ENCODE measurements at places on chromosomes 5 and 9.

DNA sequence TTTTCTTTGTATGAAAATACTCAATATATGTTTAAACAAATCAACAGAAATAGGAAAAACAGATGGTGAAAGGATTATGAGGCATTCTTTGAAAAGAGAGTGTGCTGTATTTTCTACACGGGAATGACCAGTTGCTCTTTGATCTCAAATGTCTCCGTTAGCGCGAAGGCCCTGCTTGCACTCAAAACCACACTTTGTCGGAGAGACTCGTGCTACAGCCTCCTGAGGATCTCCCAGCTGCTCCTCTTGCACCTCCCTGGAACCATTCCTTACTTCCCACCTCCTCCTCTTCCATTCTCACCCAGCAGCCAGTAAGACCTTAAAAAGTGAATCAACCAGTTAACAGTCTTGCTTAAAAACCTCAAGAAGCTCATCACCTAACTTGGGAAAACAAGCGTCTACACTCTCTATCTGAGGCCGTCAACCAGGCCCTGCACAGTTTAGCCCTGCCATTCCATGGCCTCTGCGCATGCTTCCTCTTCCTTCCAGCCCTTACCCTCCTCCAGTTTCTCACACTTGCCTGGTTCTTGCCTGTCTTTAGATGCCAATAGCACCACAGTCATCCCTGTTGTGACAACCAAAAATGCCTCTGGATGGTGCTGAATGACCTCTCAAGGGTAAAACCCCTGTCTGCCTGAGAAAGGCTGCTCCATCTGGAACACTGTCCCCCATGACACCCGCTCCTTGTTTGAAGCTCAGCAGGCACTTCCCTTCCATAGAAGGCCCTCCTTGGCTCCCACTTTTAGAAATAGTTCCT, 594.7 kb upstream of the WWC1 start:
- DNase-seq: no peak

DNA sequence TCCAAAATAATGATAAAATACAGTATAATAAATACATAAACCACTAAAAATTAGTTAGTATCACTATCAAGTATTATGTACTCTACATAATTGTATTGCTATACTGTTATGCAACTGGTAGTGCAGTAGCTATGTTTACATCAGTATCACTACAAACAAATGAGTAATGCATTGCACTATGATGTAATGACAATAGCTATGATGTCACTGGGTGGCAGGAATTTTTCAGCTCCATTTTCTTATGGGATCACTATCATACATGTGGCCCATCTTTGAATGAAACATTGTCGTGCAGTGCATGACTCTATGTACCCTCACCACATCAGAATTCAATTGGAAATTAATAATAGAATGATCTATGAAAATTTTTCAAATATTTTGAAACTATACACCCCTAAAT, 201.3 kb downstream of the MPDZ start:
- DNase-seq: no peak

GRCh38 chr5:136062366-136063274, 33.8 kb downstream of the TGFBI start:
- DNase-seq: peak; percentile 7

GRCh38 chr5:142794537-142794936, 24.4 kb downstream of the ARHGAP26 start:
- no peak for DNase-seq

- no peak for DNase-seq
Observed at GRCh38 chr5:62288118-62288517, 17.9 kb upstream of the KIF2A start.

DNA sequence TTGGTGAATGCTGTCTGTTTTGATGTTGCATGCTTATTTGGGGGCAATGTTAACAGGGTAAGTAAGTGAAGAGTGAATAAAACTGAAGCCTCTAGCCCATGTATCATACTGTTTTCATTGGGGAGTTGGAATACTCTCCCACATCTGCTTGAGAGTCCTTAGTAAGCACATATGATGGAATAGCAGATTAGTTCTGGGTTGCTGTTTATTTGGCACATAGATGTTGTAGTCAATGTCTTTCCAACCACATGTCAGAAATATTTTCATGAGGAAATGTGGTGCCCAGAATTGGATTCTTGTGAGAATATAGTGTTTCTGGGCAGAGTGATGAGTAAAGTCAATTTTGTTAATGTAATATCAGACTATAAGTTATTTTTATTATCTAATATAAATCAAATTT, 611.7 kb upstream of the FTMT start:
- DNase-seq: no peak

GRCh38 chr9:19030899-19031298, 2.1 kb downstream of the SAXO1 start:
- no peak for DNase-seq

DNA sequence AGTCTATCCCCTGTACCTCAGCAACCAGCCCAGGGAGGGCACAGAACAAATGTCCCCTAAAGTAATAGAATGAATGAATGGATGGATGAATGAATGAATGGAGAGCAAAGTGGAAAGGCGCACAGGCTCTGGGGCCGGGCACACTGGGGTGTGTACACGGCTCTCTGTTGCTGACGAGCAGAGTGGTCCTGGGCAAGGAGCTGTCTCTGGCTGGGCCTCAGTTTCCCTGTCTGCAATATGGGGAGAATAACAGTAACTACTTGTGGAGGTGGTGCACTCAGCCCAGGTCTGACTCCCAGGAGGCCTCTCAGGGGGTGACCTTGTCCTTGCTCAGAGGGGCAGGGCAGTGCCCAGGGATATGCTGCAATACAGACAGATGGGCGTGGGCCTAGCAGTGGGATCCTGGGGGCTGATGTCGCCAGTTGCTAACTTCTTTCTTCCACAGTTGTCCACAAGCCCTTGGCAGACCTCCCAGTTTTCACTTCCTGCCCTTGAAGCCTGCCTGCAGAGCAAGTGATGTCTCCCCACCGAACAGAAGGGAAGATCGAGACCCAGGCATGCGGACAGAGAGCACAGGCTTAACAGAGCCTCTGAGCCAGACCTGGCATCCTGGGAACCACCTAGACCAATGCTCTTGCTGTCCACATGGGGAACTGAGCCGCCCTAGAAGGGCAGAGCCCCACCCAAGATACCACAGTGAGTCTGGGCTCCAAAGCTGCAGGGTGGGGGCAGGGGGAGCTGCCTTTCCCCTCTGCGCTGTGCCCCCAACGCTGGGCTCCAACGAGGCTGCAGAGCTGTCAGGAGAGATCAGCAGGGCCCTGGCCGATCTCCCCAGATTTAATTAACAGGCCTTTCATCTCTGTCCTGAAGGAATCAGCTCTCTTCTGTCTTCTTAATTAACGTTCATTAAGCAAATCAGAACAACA, 13.6 kb upstream of the LAMC3 start:
- no peak for DNase-seq

GRCh38 chr5:59115345-59115744, 532.5 kb downstream of the RAB3C start:
- DNase-seq: no peak

DNA sequence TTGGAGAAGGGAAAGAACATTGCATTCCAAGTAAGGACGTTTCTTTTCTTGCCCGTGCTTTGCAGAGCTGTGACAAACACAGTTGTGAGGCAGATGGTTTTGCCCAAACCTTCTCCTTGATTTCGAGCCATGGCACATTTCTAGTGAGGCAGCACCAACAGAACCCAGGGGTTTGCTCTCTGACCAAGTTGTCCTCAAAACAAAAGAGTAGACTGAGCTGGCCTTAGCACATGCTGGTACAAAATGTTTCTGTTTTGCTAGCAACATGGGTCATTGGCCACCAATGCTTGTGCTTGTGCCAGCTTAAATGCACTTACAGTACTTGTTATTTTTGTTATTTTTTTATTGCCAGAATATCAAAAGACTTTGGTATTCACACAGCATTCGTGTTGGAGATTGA, 328.8 kb downstream of the GADD45G start:
- no peak for DNase-seq

DNA sequence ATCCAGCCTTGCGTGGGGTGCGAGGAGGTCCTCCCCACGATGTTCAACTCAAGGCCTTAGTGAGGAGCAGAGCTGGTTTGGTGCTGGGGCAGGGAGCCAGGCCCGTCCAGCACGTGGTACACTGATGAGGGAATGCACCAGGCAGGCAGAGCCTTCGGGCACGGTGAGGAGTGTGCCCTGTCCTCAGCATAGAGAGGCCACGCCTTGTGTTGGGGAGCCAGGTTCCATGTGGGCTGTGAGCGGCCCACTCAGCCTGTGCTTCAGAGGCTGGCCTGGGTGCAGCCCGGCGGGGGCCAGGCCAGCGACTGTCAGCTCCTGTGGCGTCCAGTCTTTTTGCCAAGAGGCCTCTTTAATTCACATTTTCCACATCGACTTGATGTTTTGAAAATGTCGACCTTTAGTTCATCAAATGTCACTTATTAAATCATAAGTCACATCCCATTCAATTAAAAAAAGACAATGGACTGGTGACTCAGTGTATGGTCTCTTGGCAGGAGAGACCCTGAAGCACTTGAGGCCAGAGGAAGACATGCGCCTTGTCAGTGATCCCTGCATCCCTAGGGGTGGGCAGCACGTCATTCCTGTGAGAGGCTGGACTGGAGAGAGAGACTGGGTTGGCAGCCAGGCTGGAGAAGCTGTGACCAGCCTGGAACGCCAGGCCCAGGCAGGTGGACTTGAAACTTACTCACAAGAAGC, 21.7 kb downstream of the ERGIC1 start:
- no peak for DNase-seq

DNA sequence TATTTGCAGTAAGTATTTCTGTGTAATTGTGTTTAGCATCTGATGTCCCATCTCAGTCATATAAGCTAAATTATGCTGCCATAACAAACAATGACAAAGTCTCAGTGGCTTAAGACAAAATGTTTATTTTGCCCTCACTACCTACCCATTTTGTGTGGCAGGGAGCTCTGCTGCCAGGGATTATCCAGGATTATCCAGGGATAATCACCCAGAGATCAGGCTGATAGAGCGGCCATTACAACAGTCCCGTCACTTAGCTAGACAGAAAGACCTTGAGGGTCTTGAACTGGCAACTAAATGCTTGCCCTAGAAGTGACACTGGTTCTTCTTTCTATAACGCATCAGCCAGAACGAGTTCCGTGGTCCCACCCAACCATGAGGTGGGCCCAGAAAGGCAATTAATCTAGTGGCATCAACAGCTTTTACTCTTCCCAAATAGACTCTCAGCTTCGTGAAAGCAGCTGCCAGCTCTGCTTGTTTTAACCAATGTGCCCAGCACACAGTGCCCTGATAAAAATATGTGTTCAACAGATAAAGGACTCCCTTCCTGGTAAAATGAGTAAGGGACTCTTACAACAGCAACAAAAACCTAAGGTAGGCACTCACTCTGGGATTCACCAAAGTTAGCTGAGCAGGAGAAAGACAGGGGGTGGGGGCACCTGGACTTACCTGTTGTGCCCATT, 22.8 kb downstream of the CCDC69 start:
- no peak for DNase-seq

- DNase-seq: peak; percentile 51
Observed at GRCh38 chr5:77972469-77973252, 196.5 kb upstream of the TBCA start.

DNA sequence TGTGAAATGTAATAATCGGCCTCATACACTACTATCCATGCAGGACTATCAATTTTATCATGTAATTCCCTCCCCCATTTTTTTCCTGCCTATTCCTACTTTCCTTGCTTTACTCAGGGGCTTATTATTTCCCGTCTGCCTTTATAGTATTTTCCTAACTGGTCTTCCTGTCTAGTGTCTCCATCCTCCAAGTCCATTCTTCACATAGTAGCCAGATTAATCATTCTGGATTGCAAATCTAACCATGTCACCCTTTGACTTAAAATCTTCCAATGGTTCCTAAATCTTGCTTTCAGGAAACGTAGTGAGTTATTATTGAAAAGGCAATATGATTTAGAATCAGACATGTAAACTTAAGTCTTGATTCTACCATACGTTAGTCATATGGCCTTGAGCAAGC, 307.4 kb upstream of the HAPLN1 start:
- no peak for DNase-seq

- DNase-seq: peak; percentile 44
Observed at GRCh38 chr5:99032234-99033013, 103.6 kb upstream of the CHD1 start.

Data from stimulated activated naive CD8-positive, alpha-beta T cell treated with anti-CD3 and anti-CD28 coated beads, Interleukin-15, Interleukin-2, amounts not matched to agents 100 U/mL and 50 U/mL, for 24 hours (primary cell).